Thoracic aorta (tissue), 2 donors: ENCODE measurements at places on chromosomes 12 and 14. TPM values are rescaled to one million over a fixed set of nuclear protein-coding genes. Genes with fewer than 3 reads are reported as not detected.

Gene ATP23
- 7.4 TPM for total RNA-seq

Gene AICDA
- total RNA-seq, result not detected

Gene GLIPR1L1
- total RNA-seq, result not detected

Gene SLC6A15
- total RNA-seq, result 1.1 TPM
